Activated CD4-positive, alpha-beta T cell treated with anti-CD3 and anti-CD28 coated beads for 1 hour (primary cell): ENCODE measurements at places on chromosomes 11 and 22.

- no peak for DNase-seq
These were observed 65.6 kb downstream of the INSC start for GRCh38 chr11:15180212-15180792.

GRCh38 chr11:45385844-45386243 lies 99.7 kb upstream of the SYT13 start:
- DNase-seq, result no peak

GRCh38 chr11:494761-495536 lies 12.1 kb downstream of the RNH1 start:
- DNase-seq, result no peak

GRCh38 chr11:73907191-73907590 lies 30.4 kb downstream of the PAAF1 start:
- DNase-seq, result no peak

GRCh38 chr22:50206599-50206998 lies 5.8 kb downstream of the SELENOO start:
- no peak for DNase-seq

DNA sequence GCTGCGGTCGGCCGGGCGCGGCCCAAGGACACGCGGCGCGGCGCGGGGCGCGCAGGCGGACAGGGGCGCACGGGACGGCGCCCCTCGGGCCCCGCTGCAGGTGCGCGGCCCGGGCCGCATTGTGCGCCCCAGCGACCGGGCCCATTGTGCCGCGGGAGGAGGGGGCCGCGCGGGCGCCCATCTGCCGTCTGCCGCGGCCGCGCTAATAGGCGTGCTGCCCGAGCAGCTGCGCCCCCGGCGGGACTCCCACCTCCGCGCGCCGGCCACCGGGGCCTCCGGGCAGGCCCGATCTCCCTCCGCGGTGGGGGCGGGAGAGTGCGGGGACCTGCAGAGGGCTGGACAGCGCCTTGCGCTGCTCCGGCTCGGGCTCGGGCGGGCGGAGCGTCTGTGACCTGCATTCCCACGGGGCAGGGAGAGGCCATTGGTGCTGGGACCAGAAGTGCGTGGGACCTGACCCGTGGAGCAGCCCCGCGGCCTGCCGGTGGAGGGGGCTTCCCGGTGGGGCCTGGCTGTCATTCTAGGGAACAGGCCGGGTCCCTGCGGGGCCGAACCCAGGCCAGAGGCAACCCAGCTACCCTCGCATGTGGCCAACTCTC lies 933 bp downstream of the BRSK2 start:
- DNase-seq, result no peak

DNA sequence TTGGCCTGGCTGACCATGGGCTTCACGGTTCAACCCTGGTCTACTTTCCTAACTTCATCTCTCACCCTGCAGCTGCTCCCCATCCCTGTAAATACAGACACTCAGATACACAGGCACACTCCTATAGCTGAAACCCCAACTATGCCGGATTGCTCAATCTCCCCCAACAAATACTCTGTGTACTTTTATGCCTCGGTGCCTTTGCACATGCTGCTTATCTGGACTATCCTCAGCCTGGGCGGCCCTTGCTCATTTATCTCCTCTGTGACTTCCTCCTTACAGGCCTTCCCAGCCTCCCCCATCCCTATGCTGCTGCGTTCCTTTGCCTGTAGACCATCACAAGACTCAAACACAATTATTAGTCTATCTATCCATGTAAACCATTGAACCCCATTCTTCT lies 76.6 kb downstream of the PKNOX2 start:
- no peak for DNase-seq

GRCh38 chr22:19129871-19130270 lies 1.2 kb upstream of the TSSK2 start:
- no peak for DNase-seq

DNA sequence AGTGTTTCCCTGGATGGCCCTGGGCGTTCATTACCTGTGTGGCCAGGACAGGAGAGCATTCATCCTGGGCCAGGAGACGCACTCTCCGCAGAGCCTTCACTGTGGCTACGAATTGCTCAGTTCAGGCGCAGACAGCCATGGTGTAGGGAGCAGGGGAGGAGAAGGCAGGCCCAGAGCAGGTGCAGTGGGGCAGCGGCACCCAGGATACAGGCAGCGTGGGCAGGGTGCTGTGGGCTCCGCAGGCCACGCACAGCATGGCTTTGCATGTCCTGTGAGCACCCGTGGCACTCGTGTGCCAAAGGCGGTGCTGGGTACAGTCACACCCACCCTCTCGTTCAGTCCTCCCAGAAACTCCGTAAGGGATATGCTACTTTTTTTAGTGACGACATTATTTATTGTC lies 124.2 kb upstream of the B3GAT1 start:
- DNase-seq, result no peak

DNA sequence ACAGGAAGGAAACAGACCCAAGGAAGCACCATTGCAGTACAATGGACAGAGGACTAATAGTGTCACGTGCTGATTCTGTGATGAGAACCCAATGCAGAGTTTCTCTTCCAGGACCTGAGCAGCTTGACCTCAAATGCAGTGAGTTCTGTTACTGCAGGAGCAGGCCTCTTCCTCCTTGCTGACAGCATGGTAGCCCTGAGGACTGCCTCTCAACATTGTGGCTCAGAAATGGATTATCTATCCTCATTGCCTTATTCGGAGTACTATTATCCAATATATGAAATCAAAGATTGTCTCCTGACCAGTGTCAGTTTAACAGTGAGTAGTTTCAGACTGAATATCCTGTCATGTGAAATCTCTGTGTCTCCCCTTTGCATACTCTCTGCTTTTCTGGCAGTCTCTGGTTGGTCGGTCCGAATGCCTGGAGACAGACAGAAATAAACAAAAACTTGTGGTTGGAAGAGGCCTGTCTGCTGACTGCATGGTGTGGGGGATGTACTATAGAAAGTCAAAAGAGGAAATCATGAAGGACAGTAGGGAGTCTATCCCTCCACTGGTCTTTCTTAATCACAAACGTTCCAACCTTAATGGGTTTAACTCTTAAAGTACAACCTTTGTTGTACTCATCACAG lies 6.9 kb upstream of the MS4A14 start:
- DNase-seq, result no peak

DNA sequence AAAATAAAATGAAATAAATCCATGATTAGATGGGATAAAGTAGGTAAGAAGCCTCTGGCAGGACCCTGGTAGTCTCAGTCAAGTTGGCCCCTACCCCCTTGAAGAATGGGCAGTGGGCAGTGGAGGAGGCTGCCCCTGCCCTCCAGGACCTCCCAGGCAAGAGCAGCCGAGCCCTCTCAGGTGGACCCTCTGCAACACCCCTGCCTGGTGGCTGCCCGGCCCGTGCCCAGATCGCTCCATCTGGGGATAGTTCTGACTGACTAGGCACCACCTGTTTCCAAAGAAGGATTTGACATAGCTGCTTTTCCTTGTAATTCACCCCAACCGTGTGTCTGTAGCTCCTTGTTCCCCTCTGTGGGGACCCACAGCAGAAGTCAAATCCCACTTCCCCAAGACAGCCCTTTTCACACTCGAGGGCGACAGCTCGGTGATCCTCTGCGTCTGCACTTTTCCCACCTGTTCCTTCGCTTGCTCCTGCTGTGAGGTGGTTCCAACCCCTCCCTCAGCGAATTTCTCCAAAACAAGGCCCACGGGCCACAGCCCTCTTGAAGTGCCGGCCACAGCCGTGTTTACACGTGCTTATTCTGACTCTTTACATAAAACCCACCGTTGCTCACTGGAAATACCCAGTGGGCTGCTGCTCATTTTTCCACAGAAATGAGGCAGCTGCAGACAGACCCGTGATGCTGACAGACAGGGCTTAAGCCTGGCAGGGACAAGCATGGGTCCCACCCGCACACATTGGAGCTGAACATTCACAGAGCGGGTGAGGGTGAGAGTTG lies 5.5 kb upstream of the TMPRSS13 start:
- no peak for DNase-seq

GRCh38 chr11:10164621-10165020 lies 129.4 kb downstream of the SBF2 start:
- DNase-seq, result no peak

GRCh38 chr22:35010543-35010942 lies 55.4 kb upstream of the ISX start:
- DNase-seq, result no peak

- no peak for DNase-seq
These were observed 6.9 kb downstream of the RDX start for GRCh38 chr11:110289472-110289871.

DNA sequence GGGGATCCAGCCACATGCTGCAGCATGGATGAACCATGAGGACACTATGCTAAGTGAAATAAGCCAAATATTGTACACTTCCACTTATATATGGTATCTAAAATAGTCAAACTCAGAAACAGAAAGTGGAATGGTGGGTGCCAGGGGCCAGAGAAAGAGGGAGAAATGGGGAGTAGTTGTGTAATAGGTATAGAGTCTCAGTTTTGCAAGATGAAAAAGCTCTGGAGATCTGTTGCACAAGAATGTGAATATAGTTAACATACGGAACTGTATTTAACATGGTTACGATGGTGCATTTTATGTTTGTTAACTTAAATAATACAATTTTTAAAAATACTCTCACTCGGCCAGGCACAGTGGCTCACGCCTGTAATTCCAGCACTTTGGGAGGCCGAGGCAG lies 21.2 kb downstream of the GDPD5 start:
- no peak for DNase-seq

GRCh38 chr11:119343726-119344125 lies 2.8 kb downstream of the MFRP start:
- DNase-seq, result no peak

DNA sequence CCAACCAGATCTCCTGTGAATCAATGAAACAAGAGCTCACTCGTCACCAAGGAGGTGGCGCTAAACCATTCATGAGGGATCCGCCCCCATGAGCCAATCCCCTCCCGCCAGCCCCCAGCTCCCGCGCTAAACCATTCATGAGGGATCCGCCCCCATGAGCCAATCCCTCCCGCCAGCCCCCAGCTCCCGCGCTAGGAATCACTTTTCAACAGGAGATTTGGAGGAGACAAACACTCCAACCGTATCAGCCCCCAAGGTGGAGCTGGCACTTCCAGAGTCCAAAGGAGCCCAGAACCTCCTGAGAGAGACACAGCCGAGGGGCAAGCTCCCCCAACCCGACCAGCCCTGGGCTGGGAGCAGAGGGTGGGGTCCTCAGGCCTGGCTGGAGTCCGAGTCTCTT lies 40.9 kb upstream of the PRR5 start:
- no peak for DNase-seq

DNA sequence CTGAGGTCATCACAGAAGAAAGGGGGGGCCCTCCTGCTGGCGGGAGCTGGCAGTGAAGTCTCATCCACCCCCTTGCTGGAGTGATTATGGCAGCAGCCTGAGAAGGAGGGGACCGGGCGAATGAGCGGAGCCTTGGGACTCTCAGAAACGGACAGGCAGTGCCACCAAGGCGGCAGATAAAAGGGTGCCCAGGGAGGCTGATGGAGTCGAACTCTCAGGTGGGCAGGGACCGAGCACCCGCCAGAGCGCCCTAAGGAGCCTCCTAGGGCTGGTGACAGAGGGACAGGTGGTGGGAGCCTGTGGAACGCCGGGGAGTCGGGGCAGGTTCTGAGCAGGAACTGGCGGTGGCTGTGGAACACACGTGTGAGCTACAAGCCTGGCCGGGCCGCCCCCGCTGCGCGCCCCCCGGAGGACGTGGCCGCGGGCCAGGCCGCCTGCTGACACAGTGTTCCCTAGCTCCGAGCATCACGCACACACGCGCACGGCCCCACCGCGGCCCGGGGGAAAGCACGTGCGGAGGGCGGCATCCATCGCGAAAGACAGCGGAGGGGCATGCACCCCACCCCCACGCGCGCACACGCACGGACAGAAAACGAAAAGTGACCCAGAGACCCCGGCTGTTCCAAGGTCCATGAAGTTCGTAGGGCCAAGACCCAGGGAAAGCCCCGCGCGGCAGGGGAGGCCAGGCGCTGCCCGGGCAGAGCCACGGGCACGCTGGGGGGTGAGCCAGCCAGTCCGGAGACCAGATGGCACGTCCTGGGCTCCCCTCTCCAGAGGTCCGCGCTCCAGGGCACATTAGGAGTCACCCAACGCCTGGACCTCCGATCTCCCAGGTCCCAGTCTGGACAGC lies 1.0 kb downstream of the VWCE start:
- DNase-seq, result no peak

DNA sequence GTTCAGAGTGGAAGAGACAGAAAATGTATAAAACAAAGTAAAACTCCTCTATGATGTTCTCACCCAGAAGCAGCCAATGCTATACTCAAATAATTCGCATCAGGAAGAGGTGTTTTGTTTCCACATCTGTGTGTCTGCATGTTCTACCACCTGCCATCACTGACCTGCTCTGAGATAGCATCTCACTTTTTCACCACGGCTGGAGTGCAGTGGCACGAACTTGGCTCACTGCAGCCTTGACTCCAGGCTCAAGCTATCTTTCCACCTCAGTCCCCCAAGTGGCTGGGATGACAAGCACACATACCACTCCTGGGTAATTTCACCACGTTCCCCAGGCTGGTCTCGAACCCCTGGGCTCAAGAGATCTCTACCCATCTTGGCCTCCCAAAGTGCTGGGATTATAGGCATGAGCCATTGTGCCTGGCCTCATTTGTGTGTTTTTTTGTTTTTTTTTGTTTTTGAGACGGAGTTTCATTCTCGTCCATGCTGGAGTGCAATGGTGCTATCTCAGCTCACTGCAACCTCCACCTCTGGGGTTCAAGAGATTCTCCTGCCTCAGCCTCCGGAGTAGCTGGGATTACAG lies 14.4 kb downstream of the TALDO1 start:
- DNase-seq, result no peak

- DNase-seq, result no peak
These were observed 90.1 kb downstream of the PHF21B start for GRCh38 chr22:44919691-44920090.
